ENCODE measurements at places on chromosomes 4 and X.
A peak's percentile ranks its signal among the peaks of the same experiment; 100 is the strongest.

DNA sequence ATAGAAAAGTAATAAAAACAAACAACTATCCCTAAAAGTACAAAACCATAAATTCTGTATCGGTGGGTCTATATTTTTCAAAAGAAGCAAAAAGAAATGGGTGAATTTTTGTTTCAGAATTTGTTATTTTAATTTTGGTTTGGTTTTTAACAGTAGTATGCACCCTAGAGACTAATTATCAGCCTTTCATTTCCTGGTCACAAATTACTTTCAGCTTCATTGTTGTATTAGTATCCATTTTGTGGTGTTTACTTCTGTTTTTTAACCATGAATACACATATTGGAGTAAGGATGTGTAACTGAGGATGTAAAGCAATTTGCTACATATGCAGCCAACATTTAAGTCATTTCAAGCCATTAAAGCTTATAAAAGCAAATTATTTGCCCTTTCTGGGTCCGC lies 97.8 kb downstream of the LUZP4 start:
- no peak for DNase-seq

DNA sequence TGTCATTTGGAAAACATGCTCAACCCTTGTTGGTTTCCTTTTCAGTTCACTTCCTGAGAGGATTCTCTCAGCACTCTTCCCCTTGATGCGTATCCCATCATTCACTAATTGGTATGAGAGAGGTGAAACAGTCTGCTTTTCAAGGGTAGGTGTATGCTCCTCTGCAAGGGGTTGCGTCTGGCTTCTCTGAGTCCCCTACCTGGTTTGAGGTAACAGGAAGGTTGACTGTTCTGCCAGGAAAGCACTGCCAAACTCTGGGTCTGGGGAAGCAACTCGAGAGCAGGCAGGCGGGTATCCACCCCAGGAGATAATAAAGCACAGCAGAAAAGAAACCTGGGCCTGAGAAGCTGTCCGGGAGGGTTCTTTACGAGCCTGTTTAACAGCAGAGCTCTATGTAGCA lies 101.2 kb downstream of the SHROOM4 start:
- no peak for DNase-seq

GRCh38 chr4:24888475-24889344 lies 24.1 kb downstream of the CCDC149 start:
- DNase-seq, result no peak

GRCh38 chrX:35098419-35098818 lies 155.8 kb downstream of the FAM47B start:
- no peak for DNase-seq

DNA sequence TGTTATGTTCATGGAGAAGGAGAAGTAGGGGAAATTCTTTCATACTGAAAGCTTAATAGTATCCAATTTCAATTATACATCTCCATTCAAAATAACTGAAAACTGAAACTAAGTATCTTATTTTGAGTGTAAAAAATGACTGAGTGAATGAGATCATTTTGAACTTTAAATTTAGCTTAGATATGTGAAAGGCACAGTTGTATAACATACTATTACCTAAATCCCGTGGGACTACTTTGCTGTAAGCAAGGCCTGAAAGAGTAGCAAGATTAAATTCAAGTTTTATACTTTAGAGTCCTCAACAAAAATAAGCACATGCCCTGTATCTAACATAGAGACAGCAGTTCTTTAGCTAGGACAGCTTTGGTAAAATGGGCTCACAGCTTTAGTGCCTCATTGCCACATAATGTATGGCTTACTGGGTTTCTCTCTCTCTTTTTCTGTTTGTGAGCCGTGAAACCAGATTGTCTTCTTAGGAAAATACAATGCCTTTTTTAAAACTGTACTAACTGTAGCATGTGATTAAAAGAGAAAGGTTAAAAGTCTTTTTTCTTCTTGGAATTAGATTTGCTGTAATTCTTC lies 43.2 kb downstream of the GSTCD start:
- DNase-seq, result no peak

GRCh38 chrX:31255310-31256033 lies 183.6 kb upstream of the FTHL17 start:
- DNase-seq, result no peak

- no peak for DNase-seq
Observed at GRCh38 chr4:121050300-121050699, 22.0 kb downstream of the NDNF start.

GRCh38 chr4:181830404-181831035 lies 412.7 kb upstream of the TENM3 start:
- no peak for DNase-seq

DNA sequence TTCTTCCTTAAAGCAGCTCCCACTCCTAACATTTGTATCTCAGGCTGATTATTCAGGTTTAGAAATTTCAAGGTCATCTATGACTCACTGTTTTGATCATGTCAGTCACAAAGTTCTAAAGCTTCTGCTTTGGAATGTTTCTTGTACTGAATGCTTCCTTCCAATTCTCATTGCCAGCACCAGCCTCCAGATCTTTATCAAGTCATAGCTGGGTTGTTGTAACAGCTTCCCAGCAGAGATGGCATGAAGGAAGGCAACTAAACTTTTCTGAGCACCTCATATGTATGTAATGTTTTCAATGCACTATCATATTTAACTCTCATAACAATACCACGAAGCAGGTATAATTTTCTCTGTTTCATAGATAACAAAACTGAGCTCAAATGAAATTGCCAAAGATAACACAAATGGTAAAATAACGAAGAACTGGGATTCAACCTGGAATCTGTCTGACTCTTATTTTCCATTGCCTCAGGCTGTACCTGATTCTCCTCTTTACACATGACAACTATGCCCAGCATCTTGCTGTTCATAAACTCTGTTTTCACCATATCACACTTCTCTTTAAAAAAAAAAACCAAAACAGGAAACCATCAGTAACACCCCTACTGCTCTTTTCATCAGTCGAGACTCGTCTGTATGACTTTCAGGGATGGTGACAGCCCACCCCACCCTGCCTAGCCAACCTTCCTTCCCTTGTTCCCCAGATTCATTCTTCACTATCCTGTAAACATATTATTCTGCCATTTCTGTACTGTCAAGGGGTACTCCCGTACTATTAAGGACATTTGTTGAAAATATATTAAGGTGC lies 13.4 kb downstream of the TRPC3 start:
- DNase-seq, result no peak

DNA sequence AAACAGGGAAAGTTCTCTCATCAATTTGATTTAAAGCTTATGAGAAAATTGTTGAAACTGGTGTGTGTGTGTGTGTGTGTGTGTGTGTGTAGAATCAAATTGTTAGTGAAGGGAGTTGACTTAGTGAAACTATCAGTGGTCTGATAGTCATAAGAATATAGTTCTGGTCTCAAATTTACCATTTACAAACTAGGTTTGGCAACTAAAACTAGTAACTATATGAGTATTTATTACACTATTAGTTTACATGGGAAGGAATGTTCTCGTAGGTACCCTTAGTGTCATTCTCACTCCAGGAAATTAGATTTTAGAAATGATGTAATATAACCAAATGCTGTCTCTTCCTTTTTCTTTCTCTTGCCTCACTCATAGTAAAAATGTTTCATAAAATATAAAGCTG lies 11.9 kb downstream of the SULT1E1 start:
- DNase-seq, result no peak

DNA sequence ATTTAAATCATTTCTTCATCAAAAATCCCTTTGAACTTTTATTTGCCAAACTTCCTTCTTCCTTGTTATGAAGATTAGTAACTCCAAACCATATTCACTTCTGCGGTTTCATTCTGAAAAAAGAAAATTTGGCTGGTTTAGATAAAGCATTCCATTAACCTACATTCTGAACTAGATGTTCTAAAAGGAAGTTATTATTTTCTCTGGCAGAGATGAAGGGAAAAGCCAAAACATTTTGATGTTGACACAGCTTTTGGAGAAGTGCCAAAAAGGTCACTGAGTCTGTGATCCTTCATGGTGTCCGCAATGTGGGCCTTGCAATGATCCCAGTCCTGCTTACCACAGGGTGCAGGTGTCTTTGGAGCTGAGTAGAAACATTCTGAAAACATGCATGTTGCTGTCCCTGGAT lies 36.0 kb downstream of the CXCL8 start:
- peak; percentile 79 for DNase-seq

DNA sequence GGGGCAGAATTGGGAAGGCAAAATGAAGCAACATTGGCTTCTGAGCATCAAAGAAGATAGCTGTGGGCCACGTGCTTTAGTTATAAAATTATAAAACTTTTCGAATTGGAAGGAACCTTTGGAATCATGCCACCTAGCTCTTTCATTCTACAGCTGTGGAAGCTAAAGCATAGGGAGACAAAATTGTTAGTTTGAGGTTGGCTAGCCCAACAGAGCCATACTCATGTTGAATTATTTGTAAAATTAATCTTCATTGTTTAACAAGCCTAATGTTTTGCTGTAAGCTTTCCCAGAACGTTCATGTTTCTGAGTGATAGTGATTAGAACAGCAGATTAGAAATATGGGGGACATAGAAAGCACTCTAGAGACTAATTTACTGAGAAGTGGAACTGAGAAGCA lies 35.9 kb downstream of the HHIP start:
- no peak for DNase-seq

DNA sequence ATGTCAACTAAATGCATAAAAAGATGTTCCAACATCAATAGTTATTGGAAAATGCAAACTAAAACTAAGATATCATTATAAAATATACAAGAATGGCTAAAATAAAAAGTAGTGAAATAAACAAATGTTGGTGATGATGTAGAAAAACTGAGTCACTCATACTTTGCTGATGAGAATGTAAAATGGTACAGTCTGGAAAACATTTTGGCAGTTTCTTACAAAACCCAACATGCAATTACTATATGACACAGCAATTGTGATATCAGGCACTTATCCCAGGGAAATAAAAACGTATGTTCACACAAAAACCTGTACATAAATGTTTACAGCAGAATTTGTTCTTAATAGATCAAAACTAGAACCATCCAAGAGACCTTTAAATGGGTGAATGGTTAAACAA lies 182.6 kb downstream of the RTL9 start:
- DNase-seq, result no peak

- no peak for DNase-seq
Observed at GRCh38 chrX:31872007-31872406, 800.2 kb upstream of the FTHL17 start.

DNA sequence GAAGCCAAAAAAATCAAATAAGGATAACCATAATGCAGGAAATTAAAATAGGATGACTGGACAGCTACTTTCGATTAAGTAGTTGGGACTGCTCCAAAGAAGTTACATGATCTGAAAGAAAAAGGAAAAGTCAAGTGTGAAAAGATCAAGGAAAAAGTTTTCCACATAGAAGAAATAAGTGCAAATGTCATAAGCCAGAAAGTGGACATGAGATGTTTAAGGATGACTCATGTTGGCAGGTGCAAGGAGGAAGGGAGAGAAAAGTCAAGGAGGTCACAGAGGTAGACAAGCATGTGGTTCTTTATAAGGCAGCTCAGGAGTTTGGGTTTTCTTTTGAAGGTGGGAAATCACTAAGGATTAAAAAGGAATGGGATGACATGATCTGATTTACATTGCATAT lies 89.8 kb upstream of the GPRIN3 start:
- no peak for DNase-seq

DNA sequence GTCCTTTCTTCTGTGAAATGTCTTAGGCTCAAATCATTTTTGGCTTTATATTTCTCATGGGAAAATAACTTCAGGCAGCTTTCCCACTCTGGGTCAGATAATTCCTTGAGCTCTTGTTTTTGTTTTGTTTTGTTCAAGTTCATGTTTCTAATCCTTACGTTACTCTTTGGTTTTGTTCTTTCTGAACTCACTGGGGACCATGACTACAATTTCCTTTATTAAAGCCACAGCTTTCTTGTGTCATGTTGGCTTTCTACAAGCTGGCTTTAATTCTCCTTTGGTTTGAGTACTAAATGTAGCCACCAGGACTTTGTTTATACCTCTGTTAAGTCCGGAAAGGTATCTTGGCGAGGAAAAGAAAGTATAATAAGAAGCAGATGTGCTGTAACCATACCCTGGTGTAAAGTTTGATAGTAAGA lies 30.8 kb upstream of the ANXA3 start:
- no peak for DNase-seq

- DNase-seq, result peak; percentile 38
Observed at GRCh38 chr4:46386570-46386969, 3.4 kb downstream of the GABRA2 start.
